ENCODE measurements at places on chromosomes 2 and 18.
A peak's percentile ranks its signal among the peaks of the same experiment; 100 is the strongest.

GRCh38 chr2:23330214-23330613 lies 54.8 kb upstream of the KLHL29 start:
- no peak for DNase-seq

DNA sequence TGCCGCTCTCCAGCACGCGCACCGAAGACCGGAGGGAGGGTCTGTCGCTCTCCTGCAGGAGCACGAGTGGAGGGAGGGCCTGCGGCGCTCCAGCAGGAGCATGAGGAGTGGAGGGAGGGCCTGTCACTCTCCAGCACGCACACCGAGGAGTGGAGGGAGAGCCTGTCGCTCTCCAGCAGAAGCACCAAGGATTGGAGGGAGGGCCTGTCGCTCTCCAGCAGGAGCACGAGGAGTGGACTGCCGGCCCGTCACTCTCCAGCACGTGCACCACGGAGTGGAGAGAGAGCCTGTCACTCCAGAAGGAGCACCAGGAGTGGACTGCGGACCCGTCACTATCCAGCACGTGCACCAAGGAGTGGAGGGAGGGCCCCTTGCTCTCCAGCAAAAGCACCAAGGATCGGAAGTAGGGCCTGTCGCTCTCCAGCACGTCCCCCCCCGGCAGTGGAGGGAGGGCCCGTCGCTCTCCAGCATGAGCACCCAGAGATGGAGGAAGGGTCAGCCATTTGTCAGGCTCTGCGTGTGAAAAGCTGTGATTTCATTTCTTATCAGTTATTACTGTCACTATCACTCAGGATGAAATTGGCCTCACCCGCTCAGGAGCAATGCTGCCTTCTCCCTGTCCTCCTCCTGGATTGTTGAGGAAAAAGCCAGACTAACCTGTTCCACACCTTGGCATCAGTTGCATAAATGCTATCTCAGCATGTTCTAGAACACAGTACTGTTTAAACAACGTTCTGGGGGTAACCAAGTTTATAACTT lies 35.9 kb downstream of the ADI1 start:
- no peak for DNase-seq

DNA sequence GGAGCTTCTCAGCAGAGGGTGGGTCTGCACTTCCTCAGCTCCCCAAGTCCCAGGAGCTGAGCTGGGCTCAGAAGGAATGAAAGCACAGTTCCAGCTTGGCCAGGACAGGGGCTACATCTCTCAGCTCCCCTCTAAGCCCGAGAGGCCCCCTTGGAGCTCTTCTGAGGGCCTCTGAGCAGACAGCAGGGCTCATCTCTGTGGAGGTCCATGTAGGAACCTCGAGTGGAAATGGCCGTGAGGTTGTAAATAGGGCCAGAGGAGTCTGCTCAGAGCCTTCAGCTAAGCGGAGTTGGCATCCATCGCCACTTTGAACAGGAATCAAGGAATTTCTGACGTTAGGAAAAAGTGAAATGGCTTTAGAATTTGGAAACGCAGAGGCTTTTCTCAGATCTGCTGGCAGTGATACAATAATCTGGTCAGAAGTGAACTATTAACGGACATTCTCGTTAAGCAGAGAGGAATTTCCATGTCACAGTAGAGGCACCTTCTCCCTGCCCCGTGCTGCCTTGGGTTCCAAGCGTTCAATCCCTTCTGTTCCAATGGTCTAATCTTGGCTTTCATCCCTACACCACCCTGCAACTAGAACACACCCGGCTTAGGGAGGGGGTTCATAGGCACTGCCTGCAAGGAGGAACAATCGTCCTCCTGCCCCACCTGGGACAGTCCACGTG lies 213.9 kb downstream of the NDUFA10 start:
- no peak for DNase-seq

DNA sequence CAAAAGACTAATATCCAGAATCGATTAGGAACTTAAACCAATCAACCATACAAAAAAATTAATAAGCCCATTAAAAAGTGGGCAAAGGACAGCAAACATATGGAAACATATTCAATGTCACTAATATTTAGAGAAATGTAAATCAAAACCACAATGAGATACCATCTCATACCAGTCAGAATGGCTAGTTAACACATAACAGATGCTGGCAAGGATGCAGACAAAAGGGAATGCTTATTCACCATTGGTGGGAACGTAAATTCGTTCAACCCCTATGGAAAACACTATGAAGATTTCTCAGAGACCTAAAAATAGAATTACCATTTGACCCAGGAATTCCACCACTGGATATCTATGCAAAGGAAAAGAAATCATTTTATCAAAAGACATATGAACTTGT lies 468.2 kb upstream of the ST6GAL2 start:
- no peak for DNase-seq

DNA sequence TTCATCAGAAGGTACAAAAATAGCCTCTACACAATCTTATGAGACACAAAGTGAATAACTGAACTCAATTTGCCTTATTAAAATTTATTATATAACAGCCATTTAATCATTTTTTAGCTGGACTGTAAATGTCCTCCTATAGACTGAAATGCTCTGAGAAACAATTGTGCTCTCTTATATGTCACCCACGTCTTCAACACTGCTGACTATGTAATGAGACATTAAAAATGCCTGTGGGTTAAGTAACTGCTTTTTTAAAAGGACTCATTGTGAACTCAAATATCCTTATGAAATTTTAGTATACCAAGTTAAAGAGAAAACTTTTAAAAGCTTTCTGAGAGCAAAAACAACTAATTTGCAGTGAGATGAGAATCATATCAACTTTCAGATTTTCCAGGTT lies 10.4 kb upstream of the GALNT1 start:
- no peak for DNase-seq

DNA sequence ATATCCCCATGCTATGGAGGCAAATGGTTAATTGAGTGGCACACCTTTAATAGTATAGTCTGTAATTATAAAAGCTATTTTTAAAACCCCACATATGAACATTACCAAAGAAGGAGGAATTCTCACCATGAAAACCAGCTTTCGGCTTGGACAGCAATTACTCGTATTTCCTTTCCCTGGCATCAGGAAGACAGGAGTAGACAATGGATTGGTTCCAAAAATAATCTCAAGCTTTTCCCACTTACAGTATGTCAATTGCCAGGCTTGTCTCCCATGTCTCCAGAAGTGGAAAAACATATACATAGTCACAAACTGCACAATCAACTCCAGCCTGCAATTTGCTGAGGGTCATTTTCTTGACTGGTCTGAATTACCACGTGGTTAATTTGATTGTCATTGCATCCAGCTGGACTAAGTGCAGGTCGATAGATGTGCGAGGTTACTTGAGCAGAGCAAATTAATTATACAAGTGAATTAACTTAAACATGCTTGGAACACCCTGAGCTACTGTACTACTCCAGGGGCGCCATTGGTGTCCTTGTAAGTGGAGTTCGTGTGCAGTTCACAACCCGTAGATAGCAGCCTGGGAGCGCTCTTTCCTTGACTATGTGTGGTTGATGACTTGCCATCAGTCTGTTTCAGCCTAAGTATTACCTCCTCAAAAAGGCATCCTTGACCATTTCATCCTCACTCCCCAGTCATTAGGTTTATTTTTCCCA lies 124.3 kb upstream of the PELI1 start:
- DNase-seq: no peak

DNA sequence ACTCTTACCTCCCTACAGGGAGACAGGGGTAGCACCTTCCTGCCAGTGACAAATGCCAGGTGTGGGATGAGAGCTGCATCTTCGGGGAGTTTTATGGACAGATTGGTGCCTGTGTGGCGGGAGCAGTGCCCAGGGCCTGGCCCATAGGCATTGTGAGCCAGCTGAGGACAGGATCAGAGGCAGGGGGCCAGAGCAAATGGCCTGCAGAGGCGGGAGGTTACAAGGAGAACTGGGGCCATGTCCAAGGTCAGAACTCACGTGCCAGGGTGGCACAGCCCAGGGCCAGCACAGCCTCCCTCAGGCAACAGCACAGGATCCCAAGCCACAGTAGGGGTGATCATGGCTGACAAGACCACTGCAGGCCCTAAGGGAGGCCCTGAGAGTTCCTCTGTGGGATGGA lies 40.2 kb upstream of the MCFD2 start:
- no peak for DNase-seq

GRCh38 chr18:7170292-7170691 lies 52.7 kb upstream of the LAMA1 start:
- DNase-seq: no peak

- no peak for DNase-seq
These were observed 484.3 kb downstream of the EPHA4 start for GRCh38 chr2:221087779-221088178.

GRCh38 chr2:238263204-238264071 lies 23.6 kb upstream of the HES6 start:
- peak; percentile 58 for DNase-seq

DNA sequence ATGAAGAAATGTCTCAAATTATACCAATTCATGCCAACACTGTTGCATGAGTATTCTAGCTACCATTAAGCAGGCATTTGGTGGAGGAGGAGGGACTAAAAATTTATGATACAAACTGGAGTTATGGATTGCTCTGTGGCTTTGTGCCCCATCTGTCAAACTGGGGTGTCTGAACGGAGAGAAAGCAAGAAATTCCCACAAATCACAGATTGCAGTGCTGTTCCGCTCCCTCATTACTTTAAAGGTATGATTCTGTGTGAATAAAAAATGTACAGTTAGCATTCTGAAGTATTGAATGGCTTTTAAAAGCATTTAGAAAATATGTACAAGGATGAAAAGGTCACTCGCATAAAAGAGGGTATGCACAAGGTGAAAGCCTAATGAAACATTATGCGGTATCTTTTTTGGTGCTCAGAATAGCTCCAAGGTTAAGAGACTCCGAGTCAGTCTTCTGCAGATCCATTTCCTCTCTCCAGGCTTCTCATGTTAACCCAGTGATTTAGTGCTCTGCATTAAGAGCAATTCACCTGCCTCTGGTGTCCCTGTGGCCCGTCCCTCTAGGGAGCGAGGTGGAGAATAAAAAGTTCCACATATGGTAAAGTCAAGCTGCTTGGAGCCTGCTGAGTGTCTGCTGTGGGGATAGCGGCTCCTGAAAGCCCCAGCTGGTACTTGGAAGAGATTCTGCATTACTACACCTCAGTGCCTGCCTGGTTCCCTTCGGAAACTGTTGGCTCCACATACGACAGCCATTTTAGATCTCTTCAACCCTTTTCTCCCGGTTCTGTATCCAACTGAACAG lies 184.2 kb downstream of the ZNF521 start:
- DNase-seq: no peak

DNA sequence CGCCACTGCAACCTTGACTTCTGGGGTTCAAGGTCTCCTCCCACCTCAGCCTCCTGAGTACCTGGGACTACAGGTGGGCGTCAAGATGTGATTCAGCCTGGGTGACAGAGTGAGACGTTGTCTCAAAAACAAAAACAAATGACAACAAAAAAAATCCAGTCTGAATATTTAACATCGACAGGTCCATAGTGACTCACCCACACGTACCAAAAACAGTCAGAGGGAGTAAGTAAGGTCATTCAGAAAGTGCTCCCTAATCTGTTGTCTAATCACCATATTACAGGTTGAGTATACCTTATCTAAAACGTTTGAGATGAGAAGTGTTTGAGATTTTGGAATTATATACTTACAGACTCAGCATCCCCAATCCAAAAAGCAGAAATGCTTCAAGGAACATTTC lies 24.4 kb downstream of the SAP130 start:
- no peak for DNase-seq

DNA sequence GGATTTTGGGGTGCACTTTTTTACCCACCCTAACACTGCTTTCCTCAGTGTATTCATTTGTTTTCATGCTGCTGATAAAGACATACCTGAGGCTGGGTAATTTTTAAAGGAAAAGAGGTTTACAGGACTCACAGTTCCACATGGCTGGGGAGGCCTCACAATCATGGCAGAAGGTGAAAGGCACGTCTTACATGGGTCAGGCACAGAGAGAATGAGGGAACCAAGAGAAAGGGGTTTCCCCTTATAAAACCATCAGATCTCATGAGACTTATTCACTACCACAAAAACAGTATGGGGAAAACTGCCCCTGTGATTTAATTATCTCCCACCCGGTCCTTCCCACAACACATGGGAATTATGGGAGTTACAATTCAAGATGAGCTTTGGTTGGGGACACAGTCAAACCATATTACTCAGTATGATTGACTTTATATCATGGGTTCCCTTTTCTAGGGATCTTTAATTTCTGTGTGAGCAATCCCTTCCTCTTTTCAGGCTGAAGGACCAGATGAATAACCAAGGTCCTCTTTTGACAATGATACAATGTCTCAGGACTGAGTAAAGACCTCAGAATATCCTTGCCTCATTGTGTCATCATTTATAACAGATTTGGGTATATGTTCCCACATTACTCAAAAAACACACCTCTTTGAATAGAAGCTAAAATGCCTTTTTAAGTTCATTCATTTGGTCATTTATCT lies 100.1 kb upstream of the TRIB2 start:
- DNase-seq: no peak

DNA sequence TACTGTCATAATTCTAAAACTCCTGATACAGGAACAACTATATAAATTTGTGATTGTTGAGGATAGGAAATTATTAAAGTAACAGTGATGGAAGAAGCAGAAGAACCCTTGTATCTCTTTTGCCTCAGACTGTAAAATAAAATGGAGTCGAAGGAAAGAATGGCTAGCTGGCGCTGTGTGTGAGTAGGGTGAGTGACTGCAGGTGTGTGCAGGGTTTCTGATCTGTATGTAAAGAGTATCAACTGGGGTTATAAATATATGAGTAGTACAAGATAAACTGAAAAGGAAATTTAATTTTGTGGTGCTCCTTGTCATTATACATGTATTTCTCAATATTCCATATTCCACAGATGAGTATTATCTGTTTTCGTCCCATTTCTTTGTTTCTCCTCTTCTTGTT lies 15.2 kb downstream of the POLI start:
- DNase-seq: no peak

DNA sequence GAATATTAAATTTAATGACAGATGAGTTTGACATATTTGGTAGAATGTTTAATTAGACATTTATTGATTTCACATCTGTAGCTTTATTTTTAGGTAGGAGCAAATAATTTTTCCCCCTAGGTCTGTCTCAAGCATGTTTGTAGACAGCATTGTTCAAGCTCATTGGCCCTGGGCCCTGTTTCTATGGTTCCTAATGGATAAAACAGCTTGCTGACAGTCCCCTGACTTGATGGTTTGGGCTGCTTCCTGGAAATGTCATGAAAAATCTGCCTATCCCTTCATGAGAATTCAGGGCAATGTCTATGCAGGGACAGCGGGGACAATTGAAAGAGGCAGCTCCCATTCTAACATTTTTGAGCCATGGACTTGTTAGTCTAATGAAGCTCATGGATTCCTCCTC lies 14.6 kb upstream of the MEP1B start:
- no peak for DNase-seq

GRCh38 chr18:78213361-78213994 lies 766.1 kb upstream of the SALL3 start:
- DNase-seq: no peak

- no peak for DNase-seq
These were observed 64.2 kb downstream of the CCDC88A start for GRCh38 chr2:55355451-55355850.

Measured in stimulated activated CD4-positive, alpha-beta T cell treated with anti-CD3 and anti-CD28 coated beads, Interleukin-12 subunit alpha, Interleukin-12 subunit beta, amount 100 ng/mL, for 48 hours (primary cell).